ENCODE measurements at places on chromosomes 11 and 22.

DNA sequence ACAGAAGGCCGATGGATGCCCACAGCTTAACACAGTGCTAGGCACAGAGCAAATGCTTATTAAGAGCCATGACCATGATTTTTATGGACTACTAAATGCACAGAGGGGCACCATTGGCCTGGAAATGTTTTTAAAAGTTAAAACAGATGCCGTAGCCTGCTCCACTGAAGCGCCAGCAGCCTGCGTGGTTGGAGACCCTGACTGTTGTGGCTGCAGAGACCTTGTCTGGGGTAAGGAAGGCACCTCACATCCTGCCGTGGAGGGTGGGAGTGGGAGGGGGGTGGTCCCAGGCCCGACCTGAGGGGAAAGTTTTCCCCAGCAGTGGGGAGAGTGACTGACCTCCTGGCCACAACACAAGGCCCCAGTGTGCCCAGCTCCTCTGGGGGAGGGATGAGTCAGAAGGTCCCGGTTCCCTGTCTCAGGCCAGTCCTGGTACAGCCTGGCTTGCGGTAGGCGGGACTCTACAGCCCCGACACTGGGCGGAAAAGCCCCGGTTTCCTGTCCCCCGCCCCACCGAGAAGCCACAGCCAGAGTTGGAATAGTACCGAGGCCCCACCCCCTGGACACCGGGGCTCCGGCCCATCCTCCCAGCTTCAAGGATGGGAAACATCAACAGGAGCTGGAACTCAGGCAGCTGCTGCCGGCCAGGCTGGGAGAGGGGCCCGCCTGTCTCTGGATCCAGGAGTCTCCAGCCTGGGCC is 7.0 kb downstream of the CHST1 start:
- no peak for DNase-seq

DNA sequence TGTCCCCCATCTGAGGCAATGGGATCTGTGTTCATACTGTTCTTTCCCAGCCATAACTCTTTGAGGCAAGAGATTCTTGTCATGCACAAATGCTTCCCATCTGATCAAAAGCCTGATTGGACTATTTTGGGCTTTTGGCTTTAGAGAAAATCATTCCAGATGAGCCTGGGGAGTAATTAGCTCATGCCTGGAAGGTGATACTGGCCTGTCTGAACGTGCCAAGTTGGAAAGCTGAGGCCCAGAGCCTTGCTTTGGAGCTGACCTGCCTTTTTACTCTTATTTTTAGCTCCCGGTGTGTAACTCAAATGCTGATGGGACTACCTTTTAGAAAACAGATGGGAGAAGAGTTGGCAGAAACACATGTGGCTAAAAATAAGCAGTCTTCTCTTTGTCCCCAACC is 105.0 kb downstream of the DBX1 start:
- DNase-seq, result no peak

- DNase-seq, result no peak
These were observed 12.2 kb downstream of the OR8D1 start for GRCh38 chr11:124301548-124301947.

DNA sequence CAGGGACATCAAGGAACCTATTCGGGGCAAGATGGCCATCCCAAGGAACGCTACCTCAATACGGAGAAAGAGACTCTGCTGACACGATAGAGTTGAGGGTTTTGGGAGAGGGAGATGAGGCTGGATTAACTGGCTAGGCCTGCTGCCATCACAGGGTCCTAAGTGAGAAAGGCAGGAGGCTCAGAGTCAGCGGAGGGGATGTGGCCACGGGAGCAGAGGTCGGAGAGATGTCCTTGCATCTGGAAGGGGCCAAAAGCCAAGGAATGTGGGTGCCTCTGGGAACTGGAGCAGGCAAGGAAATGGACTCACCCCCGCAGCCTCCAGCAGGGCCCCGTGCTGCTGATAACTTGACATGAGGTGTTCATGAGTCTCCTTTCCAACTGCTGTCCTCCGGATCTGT is 31.0 kb upstream of the RFPL3 start:
- no peak for DNase-seq

DNA sequence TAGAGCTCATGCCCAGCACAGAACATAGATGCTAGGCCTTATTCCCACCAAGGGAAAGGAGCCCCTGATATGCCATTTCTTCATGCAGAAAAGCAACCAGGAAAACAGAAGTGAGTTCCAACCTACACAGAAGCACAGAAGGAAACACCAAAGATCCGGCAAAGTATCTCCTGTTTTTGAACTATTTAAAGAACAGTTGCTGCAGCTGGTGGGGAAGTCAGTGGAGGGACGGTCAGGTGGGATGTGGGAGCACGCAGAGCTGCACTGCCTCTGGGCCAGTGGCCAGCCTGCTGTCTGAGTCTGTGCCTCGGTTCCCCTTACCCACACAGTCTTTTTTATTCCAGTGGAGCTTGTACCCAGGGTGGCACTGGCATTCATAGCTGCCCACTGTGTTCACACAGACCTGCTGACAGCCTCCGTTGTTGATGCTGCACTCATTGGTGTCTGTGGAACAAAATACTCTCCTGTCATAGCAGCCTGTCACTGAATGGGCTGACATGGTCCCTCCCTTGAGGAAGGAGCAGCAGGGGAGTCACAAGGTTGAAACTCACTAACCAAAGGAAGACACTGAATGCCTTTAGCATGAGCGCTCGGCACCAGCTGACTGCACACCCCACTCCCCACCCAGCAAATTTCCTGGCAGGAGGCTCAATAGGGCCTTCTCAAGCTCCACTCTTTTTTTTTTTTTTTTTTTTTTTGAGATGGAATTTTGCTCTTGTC is 37.9 kb downstream of the SCUBE2 start:
- no peak for DNase-seq

- no peak for DNase-seq
These were observed 718.4 kb upstream of the ANO5 start for GRCh38 chr11:21474529-21474928.

DNA sequence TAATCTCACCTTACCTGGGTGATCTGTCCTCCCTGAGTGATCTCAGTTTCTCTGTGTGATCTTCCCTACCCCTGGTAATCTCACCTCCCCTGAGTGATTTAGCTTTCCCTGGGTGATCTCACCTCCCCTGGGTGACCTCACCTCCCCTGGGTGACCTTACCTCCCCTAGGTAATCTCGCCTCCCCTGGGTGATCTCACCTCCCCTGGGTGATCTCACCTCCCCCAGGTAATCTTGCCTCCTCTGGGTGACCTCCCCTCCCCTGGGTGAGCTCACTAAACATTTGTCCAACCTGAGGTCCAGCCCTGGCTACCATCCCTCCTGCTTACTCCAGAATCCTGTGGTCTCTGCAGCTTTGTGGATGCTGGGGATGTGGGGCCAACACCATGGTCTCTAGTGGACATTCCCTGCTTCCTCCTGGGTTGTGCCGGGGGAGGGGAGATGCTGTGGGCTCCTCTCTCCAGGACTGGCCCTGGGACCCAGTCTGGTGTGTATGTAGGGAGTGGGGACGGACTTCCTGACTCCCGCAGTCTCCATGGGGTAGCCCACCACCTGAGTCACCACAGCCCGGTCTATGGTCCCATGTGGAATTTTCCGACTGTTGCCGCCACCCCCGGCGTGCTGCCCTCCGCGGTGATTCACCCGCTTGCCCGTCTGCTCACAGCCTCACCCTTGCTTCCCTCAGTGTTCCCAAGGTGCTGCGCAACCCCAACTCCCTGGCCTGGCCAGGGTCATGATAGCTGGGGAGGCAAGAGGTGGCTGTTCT is 9.9 kb downstream of the LSP1 start:
- DNase-seq, result no peak

DNA sequence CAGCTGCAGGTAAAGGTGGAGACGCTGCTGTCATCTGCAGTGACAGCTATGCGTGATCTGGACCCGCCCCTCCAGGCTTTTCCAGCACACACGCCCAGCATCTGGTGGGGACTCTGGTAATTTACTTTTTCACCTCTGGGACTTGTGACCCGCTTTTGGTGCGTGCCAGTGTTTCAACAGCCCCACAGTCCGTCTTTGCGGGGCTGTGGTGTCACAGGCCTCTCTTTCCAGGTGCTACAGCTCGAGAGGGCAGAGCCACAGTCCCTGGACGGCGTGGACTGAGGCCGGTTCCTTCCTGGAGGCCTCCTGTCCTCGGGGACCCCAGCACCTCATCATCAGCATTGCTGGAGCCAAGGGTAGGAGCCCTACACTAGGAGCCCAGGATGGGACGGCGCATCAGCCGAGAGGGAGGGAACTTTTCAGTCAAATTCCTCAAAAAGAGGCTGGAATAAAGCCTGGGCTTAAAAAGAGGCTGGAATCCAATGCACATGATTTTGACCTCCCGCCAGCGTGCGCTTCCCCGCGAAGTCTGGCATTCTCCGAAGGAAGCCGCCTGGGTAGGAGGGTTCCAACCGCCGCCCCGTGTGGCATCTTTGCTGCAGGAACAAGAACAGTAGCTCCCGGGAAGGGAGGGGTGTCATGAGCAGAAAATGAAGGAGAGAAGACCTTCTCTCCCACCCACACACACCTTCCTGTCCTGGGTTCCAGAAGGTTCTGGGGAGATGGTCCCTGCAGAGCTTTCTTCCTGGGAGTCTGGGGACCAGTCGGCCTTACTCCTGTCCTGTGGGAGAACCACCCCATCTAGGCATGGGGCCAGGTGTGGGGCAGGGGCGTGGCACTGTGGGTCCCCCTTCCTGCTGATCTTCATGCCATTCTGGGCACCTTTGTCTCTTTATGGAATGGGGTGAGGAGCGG is 25.7 kb upstream of the KRTAP5-7 start:
- no peak for DNase-seq

GRCh38 chr22:21990445-21991303 is 8.1 kb upstream of the TOP3B start:
- no peak for DNase-seq

DNA sequence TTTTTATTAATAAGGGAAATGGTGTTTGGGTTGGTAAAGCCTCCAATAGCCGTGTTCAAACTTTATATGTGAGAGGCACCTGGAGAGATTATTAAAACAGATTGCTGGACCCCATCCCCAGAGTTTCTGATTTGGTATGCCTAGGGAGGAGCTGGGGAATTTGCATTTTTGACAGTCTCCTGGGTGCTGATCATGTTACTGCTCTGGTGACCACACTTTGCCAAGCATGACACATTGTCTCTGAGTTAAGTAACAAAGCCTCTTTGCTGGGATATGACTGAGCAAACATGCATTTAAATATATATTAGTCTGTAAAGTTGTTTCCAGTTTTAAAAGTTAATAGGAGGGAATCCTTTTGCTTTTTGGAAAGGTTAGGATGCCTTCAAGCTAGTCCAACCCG is 140.4 kb downstream of the NAV2 start:
- no peak for DNase-seq

DNA sequence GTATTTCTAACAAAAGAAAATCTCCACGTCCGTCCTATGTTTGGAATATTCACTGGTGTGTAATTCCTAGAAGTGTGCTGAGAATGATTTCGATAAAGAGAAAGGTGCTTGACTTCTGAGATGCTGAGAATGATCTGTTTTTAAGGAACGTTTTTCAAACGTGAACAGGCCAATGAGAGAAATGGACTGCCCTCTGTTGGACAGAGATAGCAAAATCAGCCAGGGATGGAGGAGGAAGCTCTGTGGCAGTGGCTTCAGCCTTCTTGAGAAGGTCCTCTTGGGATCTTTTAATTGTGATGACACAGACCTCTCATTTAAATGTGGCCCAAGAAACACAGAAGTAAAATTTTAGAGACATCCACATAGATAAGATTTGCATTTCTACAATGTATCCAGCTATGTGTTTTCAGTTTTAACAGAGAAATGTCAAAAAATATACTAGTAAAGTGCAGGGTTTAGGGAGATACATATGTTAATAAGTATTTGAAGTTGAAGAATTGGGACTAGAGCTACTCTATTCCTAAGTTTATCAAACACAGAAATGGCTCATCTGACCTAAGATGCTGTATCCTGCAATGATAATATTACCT is 84.0 kb upstream of the RCN1 start:
- no peak for DNase-seq

DNA sequence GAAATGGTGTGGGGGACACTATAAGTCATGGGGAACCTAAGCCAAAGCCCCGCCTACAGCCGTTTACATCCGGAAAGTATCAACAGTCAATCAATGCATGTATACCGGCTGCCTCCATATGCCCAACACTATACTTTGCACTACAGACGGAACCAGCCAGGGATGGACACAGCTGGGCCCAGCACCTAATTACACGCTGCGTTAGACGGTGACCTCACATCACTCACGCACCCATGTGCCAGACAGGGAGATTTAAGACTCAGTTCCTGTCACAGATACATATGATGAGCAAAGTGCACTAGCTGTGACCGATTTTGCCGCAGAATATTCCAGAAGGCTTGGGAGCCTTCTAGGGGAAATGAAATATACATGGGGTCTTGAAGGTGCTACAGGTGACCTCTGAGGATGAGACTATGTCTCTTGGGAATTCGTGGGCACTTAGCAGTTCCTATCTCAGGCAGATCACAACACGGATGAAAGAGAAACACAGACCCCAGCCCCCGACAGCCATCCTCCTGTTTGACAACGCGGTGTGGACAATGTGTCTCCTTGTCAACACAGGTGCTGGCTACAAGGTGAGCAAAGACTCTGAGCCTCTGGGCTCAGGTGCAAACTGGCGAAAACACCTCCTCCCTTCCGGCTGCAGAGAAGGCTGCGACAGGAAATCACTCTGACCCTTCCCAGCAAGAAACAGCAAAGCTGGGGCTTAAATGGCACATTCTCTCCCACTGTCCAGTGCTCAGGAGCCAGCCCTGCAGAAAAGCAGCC is 8.0 kb downstream of the AHNAK start:
- DNase-seq, result no peak

- DNase-seq, result no peak
These were observed 1.2 kb downstream of the DYNC2H1 start for GRCh38 chr11:103110391-103110790.

DNA sequence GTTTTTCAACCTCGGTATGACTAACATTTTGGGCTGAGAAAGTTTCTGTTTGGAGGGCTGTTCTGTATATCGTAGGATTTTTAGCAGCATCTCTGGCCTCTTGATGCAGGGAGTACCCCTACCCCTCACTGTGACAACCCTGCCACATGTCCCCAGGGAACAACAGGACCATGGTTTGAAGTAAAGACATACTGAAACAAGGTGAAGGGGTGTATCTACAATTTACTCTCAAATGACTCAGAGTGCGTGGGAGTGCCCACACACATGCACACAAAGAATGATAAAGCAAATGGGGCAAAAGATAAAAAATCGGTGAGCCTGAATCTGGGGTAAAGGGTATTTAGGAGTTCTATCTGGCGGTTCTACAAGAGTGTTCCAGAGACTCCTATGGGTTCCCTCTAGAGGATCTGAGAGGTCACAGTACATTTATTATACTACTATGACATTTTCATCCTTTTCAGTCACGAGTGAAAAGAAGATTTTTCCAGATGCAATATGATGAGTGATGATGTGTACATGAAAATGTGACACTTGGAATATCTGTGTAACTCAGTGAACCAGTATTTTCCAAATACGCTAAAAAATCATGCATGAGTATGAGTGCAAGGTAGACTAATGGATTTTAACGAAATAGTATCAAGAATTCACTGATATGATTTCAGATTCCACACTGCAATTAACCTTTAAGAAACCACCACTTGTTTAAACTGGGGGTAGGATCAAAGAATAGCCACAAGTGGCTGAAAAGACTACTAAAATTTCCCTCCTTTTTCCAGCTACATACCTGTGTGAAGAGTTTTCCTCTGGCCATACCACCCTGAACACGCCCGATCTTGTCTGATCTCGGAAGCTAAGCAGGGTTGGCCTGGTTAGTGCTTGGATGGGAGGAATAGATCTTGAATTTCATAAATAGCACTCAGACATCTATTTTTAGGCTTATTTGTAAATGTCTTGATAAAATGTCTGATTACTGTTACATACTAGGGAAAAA is 56.3 kb upstream of the YPEL1 start:
- no peak for DNase-seq
